ENCODE measurements at places on chromosomes 13 and 19. TPM values are rescaled to one million over a fixed set of nuclear protein-coding genes. Genes with fewer than 3 reads are reported as not detected.

- DNase-seq, result no peak
Measured at GRCh38 chr13:102847272-102848234, 1.7 kb downstream of the ERCC5 start.

GRCh38 chr13:32261567-32261966 lies 53.6 kb downstream of the ZAR1L start:
- DNase-seq, result no peak

DNA sequence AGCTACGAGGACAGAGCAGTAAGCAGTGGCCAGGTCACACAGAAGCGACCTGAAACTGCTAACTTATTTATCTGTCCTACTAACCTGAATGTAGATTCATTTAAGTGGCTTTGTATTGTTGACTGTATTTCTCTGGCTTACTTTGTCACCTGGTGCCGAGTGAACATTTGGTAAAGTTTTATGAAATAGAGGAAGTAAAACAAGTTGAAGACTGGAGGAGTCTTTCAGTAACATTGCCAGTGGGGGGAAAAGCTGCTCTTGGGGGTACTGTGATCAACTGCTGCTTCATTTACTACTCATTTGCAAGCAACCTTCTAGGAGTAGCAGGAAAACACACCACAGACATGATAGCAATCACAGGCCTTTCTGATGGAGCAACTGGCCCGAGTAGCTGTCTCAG lies 615.0 kb downstream of the FGF9 start:
- DNase-seq, result no peak

- no peak for DNase-seq
Measured at GRCh38 chr19:2774953-2775555, 8.0 kb downstream of the SGTA start.

DNA sequence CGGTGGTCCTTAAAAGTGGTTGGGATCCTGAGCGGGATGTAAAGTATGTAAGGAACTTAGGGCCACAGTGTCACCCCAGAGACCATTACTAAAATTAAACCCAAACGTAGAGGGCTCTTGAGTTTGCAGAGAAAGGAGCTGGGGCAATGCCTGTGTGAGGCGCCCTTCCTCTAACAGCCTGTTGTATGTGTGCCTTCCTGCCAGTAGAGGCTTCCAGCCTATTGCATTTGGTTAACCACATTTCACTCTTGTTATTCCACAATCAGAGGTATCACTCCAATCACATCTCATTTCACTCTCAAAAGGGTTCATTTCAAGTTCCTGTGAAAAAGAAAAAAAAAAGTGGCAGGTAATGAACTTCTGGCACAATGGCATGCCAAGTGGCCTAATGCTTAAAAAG lies 29.4 kb downstream of the DIAPH3 start:
- no peak for DNase-seq

DNA sequence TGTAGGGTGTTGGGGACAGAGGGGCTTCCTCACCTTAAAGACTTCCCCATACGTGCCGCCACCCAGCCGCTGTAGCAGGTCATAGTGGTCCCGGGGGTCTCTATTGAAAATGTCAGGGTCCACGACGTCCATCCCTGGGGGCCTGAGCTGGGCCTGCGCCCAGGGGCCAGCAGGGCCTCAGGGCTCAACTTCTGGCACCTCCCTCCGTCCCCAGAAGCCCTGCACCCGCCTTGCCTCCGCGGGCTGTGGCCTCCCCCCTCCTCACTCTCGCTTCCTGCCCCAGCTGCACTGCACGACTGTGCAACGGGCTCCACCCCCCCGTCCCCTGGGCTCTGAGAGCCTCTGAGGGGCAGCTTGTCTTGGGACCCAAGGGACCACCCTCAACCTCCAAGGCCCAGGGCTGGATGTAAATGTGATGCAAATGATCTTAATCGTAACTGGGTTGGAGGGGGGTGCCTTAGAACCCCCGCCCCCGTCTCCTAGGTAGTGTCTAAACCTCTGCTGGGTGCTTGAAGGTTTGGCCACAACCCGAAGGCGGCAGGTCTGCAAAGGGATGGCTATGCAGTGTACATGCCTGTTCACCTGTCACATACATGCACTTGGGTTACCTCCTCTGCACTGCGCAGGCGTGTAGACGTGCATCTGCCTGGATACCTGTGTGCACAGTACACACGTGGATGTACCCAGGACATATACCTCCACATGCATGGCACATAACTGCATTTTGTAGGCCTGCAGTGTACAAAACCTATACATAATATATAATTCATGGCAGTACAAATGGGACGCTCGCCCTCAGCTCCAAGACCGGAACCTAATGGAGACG lies at the start of gene MAP4K1:
Gene MAP4K1, minus strand, starts transcription at position 190 of the 826 bp plus-strand sequence. Its CDS starts 58 bp downstream, at position 132.
- no peak for DNase-seq

GRCh38 chr13:86945584-86945983 lies 725.6 kb upstream of the SLITRK5 start:
- DNase-seq, result no peak

DNA sequence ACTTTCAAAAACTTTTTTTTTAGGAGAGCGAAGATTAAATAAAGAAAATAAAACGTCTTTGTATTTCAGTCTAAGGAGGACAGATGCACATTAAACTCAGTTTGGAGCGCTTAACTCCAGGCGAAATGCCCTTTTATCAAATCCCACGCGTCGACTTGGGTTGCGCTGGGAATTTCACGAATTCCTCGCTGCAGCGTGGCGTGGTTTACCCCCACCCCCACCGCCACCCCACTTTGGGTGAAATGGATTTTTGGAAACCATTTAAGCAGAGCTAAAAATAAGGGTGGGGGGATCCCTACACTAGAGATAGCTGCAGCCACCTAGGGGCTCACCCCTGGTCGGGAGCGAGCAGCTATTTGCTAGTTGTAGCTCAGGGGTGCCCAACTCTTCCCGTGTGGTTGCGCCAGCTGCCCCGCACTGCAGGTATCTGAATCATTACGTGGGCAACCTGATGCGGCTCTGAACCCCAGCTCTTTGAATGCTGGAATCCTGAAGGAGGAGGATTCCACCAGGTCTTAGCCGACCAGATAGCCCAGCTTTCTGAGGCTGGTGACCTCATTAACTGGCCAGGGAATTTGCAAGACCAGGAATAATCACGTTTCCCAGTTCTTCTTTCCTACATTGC lies 6.5 kb upstream of the TSHZ3 start:
- DNase-seq, result no peak

DNA sequence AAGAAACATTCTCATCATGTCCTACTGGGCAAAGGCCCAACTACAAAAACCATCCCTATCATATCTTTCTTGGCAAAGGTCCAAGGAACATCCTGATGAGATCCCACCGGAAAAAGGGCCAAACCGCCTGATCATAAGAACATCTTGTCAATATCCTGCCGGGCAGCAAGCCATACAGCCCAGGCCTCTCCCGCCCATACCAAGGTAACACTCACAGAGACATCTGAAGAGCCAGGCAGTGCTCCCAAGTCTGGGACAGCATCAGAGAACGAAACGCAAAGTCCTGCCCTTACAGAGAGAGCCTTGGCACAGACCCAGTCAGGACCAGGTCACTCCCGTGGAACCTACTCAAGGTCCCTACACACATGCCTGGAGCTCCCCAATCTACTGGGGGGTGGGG lies 18.5 kb upstream of the ZNF331 start:
- DNase-seq, result no peak

DNA sequence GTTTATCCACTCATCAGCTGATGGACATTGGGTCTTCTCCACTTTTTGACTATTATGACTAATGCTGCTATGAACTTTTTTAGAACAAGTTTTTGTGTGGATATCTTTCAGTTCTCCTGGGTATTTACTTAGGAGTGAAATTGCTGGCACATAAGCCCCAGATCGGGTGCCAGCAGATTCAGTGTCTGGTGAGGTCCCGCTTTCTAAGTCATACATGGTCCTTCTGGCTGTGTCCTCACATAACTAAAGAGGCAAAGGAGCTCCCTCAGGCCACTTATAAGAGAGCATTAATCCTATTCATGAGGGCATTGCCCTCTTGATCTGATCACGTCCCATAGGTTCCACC lies 600 bp upstream of the ZNF226 start:
- DNase-seq, result no peak

DNA sequence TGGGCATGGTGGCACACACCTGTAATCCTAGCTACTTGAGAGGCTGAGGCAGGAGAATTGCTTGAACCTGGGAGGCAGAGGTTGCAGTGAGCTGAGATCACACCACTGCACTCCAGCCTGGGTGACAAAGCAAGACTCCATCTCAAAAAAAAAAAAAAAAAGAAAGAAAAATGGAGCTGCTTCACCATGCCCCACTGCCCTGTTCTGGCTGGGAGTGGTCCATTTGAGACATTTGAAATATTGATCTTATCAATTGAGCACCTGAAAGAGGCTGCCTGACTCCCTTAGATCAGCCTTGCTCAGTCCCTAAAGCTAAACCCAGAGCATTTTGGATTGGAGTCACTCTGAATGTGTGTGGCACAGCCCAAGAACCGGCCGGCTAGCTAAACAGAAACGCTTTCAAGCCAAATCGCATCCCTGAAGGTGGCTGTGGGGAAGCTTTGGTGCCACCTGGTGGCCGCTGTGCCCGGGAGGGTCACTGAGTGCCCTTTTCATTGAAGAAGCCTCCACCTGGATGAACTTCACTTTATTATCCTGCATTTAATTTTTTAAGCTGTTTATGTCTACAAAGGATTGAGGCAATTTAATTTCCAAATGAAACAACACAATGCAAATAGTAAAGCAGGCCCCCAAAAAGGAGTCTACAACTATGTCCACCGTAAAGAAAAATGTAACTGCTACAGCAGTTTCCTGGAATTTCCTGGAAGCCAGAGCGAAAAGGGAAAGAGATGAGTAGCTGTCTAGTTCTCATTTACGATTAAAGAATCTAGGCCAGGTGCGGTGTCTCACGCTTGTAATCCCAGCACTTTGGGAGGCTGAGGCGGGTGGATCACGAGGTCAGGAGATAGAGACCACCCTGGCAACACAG lies 53.1 kb upstream of the SERPINE3 start:
- no peak for DNase-seq

- DNase-seq, result no peak
Measured at GRCh38 chr13:60733933-60734332, 336.9 kb downstream of the TDRD3 start.

DNA sequence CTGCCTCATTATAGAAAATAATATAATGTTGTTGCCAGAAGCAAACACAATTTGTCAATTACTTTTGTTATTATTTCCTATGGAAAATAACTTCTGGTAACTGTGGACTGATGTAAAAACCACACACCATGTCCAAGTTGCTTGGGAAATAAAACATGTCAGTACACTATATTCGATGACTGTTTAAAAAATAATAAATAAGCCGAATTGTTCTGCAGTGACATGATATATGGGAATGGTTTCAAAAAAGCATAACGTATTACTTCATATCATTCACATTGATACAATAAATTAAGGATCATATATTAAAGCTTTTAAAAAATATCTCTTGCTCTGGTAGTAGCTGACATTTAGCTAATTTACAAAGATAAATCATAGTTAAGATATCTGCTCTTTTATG lies 2062.1 kb downstream of the PCDH9 start:
- no peak for DNase-seq

DNA sequence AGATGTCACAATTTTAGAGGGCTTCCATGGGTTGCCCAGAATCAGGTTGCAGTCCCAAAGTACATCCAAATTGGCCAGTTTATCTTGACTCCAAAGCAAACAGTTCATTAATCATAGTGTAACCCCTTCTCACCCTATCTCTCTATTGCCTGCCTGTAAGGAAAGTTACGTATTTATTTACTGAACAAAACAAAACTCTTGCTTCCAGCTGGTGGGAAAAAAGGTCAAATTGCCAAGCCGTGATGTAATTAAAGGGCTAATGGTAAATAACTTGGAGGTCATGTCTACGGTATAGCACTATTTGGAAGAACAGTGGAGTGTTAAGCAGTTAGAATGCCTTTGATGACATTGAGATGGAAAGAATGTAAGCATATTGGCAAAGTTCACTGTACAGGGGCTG lies 214.0 kb downstream of the DLEU7 start:
- no peak for DNase-seq

- DNase-seq, result no peak
Measured at GRCh38 chr19:49597703-49597974, 6.7 kb downstream of the PRR12 start.

DNA sequence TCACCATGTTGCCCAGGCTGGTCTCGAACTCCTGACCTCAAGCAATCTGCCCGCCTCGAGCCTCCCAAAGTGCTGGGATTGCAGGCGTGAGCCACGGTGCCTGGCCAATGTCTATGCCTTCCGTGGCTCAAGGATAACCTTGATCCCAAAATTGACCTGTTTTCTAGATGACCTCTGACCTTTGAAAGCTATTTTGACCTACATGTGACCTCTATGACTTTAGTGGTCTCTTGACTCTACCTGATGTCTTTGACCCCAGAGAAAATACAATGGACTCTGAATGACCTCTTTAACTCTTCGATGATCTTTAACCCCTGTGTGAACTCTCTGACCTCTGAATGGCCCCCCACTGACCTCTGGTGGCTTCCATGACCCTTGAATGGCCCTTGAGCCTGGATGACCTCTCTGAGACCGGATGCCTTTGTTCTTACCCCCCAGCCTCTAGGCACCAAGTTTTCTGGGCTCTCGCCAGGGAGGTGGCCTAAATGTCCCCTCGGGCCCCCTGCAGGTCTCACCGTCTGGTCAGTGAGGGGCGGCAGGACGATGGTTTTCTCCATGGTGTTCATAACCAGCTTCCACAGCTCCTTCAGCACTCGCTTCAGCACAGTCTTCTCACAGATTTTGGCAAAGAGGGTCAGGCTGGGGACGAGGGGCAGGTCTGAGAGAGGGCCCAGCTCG lies 63.7 kb downstream of the UNC13A start:
- no peak for DNase-seq

- no peak for DNase-seq
Measured at GRCh38 chr13:66663711-66664110, 566.4 kb downstream of the PCDH9 start.

GRCh38 chr13:106796280-106797047 lies 228.5 kb upstream of the ARGLU1 start:
- no peak for DNase-seq

DNA sequence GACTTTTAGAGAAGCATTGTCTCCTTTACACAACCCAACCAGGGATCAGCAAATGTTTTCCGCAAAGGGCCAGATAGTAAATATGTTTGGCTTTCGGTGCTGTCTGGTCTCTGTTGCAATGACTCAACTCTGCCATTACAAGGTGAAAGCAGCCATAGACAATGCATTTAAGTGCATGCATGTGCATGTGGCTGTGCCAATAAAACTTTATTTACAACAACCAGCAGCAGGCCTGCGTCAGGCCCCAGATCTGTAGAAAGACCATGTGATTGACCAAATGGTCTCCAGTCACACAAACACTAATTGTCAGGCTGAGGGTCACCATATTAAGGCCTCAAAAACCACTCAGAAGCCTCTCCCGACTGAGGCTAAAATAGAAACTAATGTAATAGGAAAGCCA lies 8.1 kb downstream of the RAB20 start:
- DNase-seq, result no peak

Gene PLPP2
- polyA plus RNA-seq, result 3.8 TPM

Gene C13orf42
- polyA plus RNA-seq, result not detected

Gene CLEC17A
- not detected for polyA plus RNA-seq

Gene LMTK3
- polyA plus RNA-seq, result 0.04 TPM

Gene ZNF728
- polyA plus RNA-seq, result not detected

Gene IZUMO2
- polyA plus RNA-seq, result not detected

Gene ZNF681
- 0.10 TPM for polyA plus RNA-seq

Gene CEACAM16
- polyA plus RNA-seq, result not detected

Gene WTIP
- polyA plus RNA-seq, result 60.9 TPM

Gene CBLC
- polyA plus RNA-seq, result not detected

Gene CFAP97D2
- polyA plus RNA-seq, result not detected

Gene CACNG6
- polyA plus RNA-seq, result 0.04 TPM

Gene BEST2
- polyA plus RNA-seq, result not detected

Gene PSG4
- 5.7 TPM for polyA plus RNA-seq

Gene DPF1
- 2.2 TPM for polyA plus RNA-seq

Gene ZNF527
- 1.9 TPM for polyA plus RNA-seq

Gene NKPD1
- polyA plus RNA-seq, result 0.02 TPM
